ENCODE measurements at places on chromosomes 3 and 15. TPM values are rescaled to one million over a fixed set of nuclear protein-coding genes. Genes with fewer than 3 reads are reported as not detected.

SYNPR gene
- not detected for total RNA-seq

DCLK3 gene
- total RNA-seq: 0.19 TPM

THAP10 gene
- 2.1 TPM for total RNA-seq

C3orf20 gene
- total RNA-seq: not detected

CHAC1 gene
- 16.1 TPM for total RNA-seq

CHRNB4 gene
- total RNA-seq: 0.19 TPM

IMPG2 gene
- 0.09 TPM for total RNA-seq

LOXL1 gene
- total RNA-seq: 6.0 TPM

NR2E3 gene
- total RNA-seq: 0.35 TPM

HIGD2B gene
- total RNA-seq: not detected
